H4 (cell line): ENCODE measurements at places on chromosomes 3 and 15.

GRCh38 chr3:187013159-187013716, 82.9 kb downstream of the ST6GAL1 start:
- no peak for DNase-seq

DNA sequence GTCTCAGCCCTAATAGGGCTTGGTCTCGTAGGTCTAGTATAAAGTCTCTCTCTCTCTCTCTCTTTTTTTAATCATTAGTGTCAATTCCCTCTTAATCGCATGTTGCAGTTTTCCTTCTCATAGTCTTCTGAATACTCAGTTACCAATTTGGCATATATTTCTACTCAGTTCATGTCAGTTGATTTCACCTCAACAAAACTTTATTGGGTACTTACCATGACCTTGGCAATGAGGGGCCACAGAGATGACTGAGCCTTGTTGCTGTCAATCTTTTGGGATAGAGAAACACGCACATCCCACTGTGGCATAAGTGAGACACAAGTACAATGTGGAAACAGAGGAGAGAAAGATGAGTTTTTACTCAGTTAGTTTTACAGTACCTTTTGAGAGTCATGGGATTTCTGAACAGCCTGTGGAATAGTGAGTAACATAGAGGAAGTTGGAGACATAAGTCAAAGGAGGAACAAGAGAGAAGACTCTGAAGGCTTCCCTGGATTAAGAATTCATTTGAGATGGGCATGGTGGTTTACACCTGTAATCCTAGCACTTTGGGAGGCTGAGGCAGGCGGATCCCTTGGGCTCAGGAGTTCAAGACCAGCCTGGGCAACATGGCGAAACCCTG, 150.2 kb upstream of the CBLB start:
- no peak for DNase-seq

GRCh38 chr15:38535491-38536200, 29.0 kb downstream of the RASGRP1 start:
- no peak for DNase-seq

GRCh38 chr3:52288674-52289073, 1.0 kb downstream of the GLYCTK start:
- no peak for DNase-seq

DNA sequence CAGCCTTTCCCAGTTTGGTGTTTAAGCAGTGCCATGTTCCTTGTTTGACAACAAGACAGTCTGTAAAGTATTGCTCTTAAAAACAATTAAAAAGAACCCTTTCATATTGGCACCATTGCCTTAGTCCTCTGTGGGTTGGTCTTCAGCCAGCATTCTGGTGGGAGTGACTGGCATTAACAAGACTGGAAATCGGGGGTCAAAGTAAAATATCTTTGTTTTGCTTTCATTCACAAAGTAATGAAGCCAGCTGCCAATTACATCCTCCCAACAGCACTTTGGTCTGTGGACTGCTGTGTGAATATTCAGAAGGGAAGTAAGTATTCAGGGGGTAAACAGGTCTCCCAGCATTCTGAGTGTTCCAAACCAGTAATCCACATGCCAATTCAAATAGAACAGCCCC, 8.3 kb upstream of the VILL start:
- DNase-seq, result no peak

DNA sequence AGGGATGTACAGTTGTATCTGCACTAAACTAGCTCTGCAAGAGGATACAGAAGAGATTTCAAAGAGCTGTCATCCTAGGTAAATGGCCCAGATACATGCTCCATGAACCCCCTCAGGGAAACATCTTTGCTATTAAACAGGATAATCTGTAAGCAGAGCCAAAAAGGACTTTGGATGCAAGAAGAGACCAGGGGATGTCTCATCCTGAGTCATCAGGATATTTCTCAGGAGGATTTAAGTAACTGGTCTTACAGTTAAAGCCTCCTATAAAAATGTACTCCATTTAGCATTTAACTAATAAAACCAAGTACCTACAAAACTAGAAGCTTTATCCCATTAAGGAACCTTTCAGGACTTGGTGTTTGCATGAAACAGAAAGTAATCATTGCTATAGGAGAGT, 48.2 kb upstream of the PHLDB2 start:
- DNase-seq, result no peak

DNA sequence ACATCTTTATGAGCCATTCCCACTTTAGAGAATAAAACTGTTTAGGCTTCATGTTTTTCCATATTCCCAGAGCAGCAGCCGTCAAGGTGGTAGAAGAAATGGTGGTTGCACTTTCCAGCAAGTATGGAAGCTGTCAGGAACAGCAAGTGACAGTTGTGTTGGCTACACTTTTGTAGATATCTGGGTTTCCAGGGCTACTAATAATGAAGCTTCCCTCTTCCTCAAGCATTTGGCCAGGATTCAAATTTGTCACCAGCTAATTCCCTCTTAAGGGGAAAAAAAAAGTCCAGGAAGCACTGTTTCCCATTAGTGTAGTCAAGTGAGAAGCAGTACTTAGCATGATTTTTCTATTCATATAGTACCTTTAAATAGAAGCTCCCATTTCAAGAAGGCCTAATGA, 252.8 kb downstream of the IGSF11 start:
- no peak for DNase-seq
